Fibroblast of skin of scalp (primary cell): ENCODE measurements at places on chromosomes 4 and X.
A peak's percentile ranks its signal among the peaks of the same experiment; 100 is the strongest.

GRCh38 chr4:90852237-90852636 lies 725.0 kb downstream of the CCSER1 start:
- no peak for DNase-seq

GRCh38 chr4:86928400-86929255 lies 6.2 kb upstream of the AFF1 start:
- DNase-seq: no peak

DNA sequence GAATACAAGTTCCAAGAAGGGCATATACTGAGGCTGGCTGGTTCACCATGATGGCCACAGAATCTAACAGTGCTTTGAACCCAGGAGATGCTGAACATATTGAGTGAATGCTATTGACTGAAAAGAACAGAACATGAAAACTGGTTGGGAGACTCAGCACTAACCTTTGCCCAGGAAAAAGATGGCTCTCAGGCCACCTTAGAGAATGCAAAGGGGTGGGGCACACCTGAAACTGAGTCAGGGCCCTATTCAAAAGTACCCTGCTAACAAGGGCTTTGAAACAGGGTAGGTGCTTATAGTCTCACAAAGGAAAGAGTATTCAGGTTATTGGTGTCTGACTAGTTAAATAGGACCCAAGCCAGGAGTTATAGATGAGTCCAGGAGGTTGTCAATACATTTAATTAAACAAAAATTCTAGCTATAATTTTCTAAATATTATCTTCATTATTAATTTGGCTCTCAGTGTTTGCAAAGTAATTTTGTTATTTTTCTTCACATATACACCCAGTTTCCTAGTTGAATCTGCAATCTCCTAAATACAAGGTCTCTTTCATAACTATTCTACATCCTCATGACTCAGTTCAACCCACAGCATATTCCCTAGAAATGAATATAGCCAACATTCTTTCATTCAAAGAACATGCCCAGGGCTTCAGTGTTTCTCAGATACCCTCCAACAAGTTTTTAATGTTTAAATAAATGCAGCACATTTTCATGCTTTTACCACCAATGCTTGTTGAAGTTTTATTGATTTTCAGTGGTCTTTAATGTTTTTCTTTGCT lies 144.2 kb upstream of the RAPGEF2 start:
- no peak for DNase-seq

- DNase-seq: peak; percentile 25
Observed at GRCh38 chr4:123588631-123589241, 192.1 kb downstream of the SPRY1 start.

GRCh38 chr4:73740353-73740778 lies at the start of gene CXCL8:
TSS of gene CXCL8 (plus strand) at chr4:73740569. CDS start at chr4:73740659, 90 bp downstream.
- DNase-seq: peak; percentile 71

DNA sequence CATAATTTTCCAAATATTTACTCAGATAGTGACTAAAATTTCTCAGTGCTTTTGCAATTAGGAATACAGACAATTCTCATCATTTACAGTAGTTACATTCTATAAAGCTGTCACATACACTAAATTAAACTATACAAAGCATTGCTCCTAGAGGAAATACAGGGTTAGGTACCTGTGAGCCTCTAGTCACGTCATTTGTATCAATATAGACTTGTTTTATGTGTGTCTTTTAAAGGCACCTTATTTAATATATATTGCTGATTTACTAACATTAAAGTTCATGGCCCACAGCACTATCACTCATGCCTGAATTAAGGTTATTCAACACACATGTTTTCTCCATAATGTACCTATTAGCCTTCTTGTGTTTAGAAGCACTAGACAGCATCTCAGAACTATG lies 78.7 kb downstream of the PABPC4L start:
- no peak for DNase-seq
